IMR-90 (cell line): ENCODE measurements at places on chromosomes 6 and 20. TPM values are rescaled to one million over a fixed set of nuclear protein-coding genes. Genes with fewer than 3 reads are reported as not detected.

The TAGAP gene
- not detected in 2 replicates for total RNA-seq

The DDO gene
- 0.18 and 0.28 TPM in 2 replicates for total RNA-seq

DNA sequence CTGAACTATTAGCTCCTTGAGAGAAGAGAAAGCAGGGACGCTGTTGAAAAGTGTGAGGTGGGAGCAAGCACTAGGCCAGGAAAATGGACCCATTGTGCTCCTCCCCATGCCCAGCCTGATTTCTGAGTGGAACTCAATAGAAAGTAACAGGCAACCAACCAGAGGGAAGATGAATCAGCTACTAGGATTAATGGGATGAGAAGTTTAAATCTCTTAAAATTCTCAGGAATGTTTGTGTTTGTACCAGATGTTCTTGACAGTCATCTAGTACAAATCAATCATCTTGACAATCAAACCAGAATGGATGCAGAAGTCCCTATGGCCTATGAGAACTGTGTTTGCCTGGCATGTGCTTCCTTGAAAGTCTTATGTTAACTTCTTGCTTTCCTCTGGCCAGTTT is 48.9 kb downstream of the HDDC2 start:
- no peak overlapping the region for H3K4me3 ChIP-seq
- H3K27ac ChIP-seq = no peak overlapping the region
- DNase-seq = peak; percentile 76
- H3K4me1 ChIP-seq = peaks cover 13% of the 10 kb centered on the region

DNA sequence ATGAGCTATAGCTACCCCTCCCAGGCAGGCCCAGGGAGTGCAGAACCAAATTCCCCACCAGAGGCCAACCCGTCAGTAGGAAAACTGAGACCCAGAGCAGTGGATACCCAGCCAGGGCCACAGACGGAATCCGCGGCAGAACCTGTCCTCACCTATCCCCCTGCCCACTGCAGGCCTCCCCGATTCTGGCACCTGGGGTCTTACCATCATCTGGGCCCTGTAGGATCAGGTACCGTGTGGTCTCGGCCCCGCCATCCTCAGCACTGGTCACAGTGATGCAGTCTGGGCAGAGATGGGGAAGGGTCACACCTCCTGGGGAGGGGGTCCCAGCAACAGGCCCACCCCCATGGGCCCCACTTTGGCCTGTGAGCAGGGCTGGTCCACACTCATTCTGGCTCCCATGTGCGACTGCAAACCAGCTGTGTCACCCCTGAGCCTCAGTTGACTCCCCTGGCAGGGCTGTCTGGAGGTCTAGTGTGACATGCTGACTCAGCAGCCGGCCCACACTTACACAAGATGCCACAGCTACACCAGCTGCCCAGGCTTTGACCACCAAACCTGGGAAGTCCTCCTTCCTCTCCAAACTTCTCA is 3.8 kb downstream of the ZNF335 start:
- H3K4me3 ChIP-seq = no peak overlapping the region
- H3K36me3 ChIP-seq = peaks cover 47% of the 10 kb centered on the region
- no peak overlapping the region for H3K27ac ChIP-seq

DNA sequence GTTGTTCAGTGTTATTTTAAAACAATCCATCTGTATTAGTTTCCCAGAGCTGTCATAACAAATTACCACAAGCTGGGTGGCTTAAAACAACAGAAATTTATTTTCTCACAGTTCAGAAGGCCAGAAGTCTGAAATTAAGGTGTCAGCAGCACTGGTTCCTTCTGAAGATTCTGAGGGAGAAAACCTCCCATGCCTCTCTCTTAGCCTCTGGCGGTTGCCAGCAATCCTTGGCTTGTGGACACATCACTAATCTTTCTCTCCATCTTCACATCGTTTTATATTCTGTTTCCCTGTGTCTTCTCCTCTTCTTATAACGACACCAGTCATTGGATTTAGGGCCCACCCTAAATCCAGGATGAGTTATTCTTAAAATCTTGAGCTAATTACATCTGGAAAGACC is 70.2 kb upstream of the EPB41L1 start:
- H3K4me1 ChIP-seq = peaks cover 6% of the 10 kb centered on the region
- H3K27ac ChIP-seq = no peak overlapping the region
- no peak for DNase-seq
- no peaks in the 10 kb centered on the region for H3K36me3 ChIP-seq
- no peak overlapping the region for H3K4me3 ChIP-seq
- no peaks in the 10 kb centered on the region; the same call in 1 of the 2 replicates for H3K27me3 ChIP-seq

GRCh38 chr20:41800040-41800439 is 181.9 kb upstream of the CHD6 start:
- no peak overlapping the region for H3K4me3 ChIP-seq
- no peaks in the 10 kb centered on the region for H3K36me3 ChIP-seq
- H3K27ac ChIP-seq = no peak overlapping the region

The LY6G6F gene
- not detected in 2 replicates for total RNA-seq

- no peak overlapping the region for H3K27ac ChIP-seq
- DNase-seq = peak; percentile 68
- no peak overlapping the region for H3K4me3 ChIP-seq
- no peaks in the 10 kb centered on the region for H3K27me3 ChIP-seq
- peaks cover 8% of the 10 kb centered on the region for H3K4me1 ChIP-seq
Measured at GRCh38 chr20:50498071-50498776, 12.0 kb upstream of the PTPN1 start.

DNA sequence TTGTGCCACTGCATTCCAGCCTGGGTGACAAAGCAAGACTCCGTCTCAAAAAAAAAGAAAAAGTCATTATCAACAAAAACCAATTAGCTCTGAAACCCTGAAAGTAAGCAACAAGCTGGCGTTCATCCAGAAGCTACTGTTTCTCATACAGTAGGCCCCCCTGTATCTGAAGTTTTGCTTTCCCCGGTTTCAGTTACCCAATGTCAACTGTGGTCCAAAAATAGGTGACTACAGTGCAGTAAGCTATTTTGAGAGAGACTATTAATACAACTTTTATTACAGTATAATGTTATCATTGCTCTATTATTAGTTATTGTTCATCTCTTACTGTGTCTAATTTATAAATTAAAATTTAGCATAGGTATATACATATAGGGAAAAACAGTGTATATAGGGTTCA is 135.1 kb downstream of the KIF16B start:
- no peaks in the 10 kb centered on the region for H3K36me3 ChIP-seq
- no peak overlapping the region for H3K27ac ChIP-seq
- H3K27me3 ChIP-seq = no peaks in the 10 kb centered on the region
- no peak overlapping the region for H3K4me3 ChIP-seq

The KCNQ5 gene
- total RNA-seq = 1.3 and 1.7 TPM in 2 replicates

DNA sequence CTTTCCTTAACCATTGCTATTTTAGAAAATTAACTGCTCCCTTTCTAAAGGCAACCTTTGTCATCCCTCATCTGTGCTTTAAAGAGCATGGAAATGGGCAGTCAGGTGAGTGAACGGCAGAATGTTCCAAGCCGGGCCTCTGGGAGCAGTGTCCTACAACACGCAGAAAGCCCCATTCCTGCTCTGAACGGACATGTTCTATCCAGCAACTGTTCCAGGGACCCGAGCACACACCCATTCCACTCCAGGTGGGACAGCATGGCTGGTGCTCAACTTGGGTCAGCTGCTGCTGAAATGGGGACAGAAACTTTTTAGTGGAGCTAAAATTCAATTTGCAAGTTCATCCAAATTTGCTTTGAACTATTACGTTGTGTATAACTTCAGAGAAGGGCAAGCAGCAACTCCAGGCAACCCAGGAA is 26.7 kb downstream of the DIDO1 start:
- H3K4me3 ChIP-seq = no peak overlapping the region
- no peak overlapping the region for H3K27ac ChIP-seq
- H3K27me3 ChIP-seq = no peaks in the 10 kb centered on the region
- peaks cover 35% of the 10 kb centered on the region for H3K36me3 ChIP-seq

DNA sequence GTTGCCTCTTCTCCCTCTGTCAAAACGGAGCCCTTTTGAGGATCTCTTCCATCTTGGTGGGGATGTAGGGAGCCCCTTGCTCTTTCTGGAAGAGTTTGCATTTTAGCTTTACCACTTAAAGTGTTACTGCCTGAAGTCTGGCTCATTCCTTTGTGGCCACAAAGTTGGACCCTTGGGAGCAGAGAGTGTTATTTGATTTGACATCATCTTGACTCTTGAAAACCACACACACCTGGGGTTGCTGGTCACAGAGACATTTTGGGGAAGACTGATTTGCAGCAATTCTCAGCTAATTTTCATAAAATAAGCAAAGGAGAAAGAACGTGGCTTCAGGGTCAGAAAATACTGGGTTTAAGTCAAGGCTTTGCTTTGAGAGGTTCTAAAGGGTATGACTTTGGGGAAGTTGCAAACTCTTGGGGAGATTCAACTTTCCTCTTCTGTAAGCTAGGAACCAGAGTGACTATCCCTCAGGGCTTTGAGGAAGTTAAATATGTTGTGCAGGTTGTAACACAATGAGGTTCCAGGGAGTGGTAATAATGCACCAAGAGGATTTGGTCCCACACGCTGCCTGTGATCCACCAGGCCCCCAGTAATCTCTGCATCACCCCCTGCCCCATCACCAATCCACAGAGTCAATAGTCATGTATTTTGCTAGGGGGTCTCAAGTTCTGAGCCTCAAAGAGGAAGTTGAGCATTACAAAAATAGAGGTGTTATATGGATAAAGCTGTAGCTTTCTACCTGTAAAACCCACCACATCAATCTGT is 141.6 kb upstream of the SLC24A3 start:
- H3K4me1 ChIP-seq = no peaks in the 10 kb centered on the region
- no peaks in the 10 kb centered on the region for H3K36me3 ChIP-seq
- no peak overlapping the region for H3K4me3 ChIP-seq
- no peak for DNase-seq
- H3K27me3 ChIP-seq = no peaks in the 10 kb centered on the region

DNA sequence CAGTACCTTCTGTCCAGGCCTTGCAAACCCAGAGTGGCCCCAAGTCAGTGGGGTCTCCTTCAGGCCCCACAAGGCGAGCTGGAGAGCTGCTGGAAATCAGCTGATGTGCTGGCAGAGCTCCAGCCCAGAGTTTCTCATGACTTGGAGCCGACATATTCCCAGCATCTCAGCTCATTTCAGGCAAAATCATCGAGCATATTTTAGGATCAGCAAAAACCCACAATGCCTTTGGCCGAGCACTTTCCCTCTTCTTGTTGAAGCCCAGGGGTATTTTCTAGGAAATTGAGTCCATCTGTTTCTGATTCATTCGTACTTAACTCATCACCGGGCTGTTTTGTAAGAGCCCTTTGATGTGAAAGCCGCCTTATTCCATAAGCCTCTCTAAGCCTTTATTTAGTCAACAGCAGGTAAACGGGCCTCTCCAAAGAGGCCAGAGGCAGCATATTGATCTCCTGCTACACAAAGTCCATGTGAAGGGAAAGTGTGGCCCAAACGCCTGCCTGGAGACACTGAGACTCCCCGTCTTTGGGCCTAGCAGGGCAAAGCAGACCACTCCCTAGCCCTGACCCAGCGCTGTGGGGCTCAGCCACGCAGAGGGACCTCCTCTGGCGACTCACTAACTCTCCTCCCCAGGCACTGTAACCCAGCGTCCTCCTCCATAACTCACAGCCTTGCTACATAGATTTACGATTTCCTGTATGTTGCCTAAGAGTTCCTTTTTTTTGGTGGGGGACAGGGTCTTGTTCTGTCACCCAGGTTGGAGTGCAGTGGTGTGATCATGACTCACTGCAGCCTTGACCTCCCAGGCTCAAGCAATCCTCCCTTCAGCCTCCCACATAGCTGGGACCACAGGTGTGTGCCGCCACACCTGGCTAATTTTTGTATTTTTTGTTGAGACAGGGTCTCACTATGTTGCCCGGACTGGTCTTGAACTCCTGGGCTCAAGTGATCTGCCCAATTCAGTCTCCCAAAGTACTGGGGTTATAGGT is 12.1 kb upstream of the C20orf203 start:
- no peak overlapping the region for H3K4me3 ChIP-seq
- H3K27me3 ChIP-seq = no peaks in the 10 kb centered on the region
- H3K4me1 ChIP-seq = peaks cover 7% of the 10 kb centered on the region
- peak overlapping the region; percentile 35 for H3K27ac ChIP-seq
- DNase-seq = peak; percentile 93

GRCh38 chr20:51938559-51939258 is 136.4 kb upstream of the SALL4 start:
- H3K36me3 ChIP-seq = no peaks in the 10 kb centered on the region
- peak; percentile 19 for DNase-seq
- H3K27me3 ChIP-seq = no peaks in the 10 kb centered on the region; the same call in 1 of the 2 replicates
- no peak overlapping the region for H3K4me3 ChIP-seq
- no peak overlapping the region for H3K27ac ChIP-seq

DNA sequence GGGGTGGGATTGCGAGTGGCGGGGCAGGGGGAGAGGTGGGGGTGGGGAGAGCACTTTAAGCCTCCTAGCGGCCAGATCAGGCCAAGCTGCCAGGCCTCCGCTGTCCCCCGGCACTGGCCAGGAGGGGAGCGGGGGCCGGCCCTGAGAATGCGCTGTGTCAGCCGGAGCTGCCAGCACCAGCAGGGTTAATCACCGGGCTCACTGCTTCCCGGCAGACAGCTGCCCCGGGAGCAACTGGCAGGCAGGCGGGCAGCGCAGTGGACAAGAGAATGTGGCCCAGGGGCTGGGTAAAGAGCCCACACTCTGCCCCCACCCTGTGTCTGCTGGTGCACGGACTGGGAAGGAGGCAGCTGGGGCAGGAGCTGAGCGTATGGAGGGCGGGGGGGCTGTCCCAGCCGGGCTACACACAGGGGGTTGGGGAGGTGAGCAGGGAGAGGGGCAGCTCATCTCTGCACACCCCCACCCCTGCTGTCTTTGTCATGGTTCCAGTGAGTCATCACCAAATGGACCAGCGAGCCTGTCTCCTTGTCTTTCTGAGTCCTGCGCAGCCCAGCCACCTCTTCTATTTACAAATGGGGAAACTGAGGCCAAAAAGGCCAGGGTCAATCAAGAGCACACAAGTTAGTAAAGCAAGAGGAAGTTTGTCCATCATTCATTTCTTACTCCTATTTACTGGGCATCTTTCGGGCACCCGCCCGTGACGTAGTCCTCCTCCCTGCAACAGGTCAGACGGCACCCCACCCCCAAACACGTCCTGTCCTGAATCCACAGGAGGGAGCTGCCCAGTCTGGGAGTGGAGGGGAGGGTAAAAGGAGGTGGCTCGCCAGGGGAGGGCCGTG is 2.1 kb upstream of the LAMA5 start:
- peak; percentile 50 for DNase-seq
- no peak overlapping the region for H3K4me3 ChIP-seq
- H3K27me3 ChIP-seq = no peaks in the 10 kb centered on the region
- H3K27ac ChIP-seq = 0 out of 2 replicates have a peak overlapping the region, but pooled peaks have one; percentile 38
- peaks cover 36% of the 10 kb centered on the region for H3K4me1 ChIP-seq

The BPIFA1 gene
- total RNA-seq = not detected in 2 replicates

The ADTRP gene
- total RNA-seq = 0.72 and 0.83 TPM in 2 replicates

DNA sequence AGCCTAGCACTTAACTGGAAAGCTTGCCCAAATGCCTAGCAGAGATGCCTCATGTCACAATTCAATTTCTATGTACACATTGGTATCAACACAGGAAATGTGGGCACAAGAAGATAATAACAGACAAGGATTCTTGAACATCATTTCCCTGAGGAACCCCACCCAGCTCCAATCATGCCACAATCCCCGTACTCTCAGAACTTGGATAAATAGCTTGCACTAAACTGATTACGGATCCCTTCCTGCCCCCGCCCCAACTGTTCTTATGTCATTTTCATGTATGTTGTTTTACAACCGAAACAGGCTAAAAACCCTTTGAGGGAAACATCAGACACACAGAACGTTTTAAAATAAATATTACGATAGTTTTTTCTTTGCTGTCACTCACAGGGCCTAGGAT is 87.1 kb downstream of the BACH2 start:
- DNase-seq = no peak
- H3K27me3 ChIP-seq = no peaks in the 10 kb centered on the region
- H3K36me3 ChIP-seq = no peaks in the 10 kb centered on the region; the same call in 1 of the 2 replicates
- H3K27ac ChIP-seq = no peak overlapping the region
- H3K4me3 ChIP-seq = no peak overlapping the region
